HT-29 (cell line): ENCODE measurements at places on chromosomes 2 and 18. TPM values are rescaled to one million over a fixed set of nuclear protein-coding genes. Genes with fewer than 3 reads are reported as not detected.

Gene SERPINB7
- 0.16 TPM in 1 of 2 replicates, not detected in the other for total RNA-seq

GRCh38 chr2:16685340-16685715, 19.7 kb upstream of the CYRIA start:
- no peak for DNase-seq

GRCh38 chr2:147096671-147097070, 748.2 kb upstream of the ACVR2A start:
- DNase-seq, result no peak

Gene AMER3
- total RNA-seq, result not detected in 2 replicates

Gene SP5
- total RNA-seq, result 12.8 and 15.1 TPM in 2 replicates

DNA sequence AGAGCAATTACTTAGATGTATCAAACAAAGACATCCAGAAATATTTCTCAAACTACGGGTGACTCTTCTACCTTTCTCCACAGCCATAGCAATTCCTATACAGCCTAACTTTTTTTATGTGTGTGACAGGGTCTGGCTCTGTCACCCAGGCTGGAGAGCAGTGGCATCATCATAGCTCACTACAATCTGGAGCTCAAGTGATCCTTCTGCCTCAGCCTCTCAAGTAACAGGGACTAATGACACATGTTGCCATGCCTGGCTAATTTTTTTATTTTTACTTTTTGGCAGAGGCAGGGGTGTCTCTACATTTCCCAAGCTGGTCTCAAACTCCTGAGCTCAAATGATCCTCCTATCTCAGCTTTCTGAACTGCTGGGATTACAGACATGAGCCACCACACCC, 328.9 kb upstream of the NT5C1B start:
- DNase-seq, result no peak

DNA sequence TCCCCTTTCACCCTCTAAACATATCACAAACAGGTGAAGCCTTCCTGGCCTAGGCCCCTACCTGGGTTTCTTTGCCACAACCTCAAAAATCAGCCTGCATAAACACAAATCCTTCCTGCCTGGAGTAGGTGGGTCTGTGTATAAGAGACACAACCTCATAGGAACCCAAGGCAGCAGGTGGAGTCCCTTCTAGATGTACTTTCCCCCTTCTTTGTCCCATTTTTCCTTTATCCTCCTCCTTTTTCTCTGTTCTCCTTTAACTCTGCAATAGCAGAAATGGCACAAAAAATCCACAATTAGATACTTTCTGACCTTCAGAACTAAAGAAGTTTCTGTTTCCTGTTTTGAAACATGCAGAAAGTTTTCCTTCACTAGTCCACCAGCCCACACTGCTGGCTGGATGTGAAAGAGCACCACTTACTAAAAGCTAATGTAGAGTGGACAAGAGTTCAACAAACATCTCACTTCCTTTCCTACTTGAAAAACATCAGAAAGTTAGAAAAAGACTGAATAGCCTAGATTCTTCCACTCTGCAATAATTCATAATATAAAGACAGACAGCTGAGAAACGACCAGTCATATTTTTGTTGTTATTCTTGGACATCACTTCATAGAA, 11.2 kb downstream of the SLC40A1 start:
- DNase-seq, result no peak

Gene LRATD1
- total RNA-seq, result 0.69 and 1.1 TPM in 2 replicates

DNA sequence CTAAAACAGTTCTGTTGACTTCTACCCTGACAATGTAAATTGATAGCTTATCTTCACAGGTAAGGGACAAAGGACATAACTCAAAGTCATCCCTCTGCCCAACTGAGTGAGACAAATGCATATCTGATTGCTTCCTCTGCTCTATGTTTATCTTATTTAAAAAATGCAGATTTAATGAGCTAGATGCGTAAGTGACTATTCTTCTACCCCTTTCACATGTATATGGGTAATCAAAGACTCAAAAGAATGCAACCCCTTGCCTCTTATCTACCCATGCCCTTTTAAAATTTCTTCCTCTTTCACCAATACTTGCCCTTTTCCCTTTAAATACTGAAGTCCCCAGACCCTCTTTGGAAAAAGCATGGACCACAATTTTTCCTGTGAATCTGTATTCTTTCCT, 253.4 kb downstream of the WDPCP start:
- DNase-seq, result no peak

GRCh38 chr2:110773401-110773921, 41.1 kb downstream of the ACOXL start:
- DNase-seq, result no peak

DNA sequence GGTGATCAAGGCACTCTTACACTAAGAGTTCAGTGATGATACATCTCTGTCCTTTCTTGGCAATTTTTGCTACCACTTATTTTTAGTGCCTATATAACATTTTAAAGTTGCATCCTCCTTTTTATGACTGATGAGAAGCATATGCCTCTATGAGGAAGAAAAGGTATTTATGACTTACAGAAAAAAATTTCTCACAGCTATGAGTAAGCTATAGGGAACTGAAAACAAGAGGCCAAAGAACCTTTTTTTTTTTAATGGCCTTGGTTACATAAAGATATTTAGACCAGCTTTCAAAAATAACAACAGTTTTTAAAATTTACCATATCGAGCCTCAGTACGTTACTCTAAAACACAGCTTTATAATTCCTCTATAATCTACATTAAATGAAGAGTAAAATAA, 21.3 kb downstream of the MBD5 start:
- no peak for DNase-seq

DNA sequence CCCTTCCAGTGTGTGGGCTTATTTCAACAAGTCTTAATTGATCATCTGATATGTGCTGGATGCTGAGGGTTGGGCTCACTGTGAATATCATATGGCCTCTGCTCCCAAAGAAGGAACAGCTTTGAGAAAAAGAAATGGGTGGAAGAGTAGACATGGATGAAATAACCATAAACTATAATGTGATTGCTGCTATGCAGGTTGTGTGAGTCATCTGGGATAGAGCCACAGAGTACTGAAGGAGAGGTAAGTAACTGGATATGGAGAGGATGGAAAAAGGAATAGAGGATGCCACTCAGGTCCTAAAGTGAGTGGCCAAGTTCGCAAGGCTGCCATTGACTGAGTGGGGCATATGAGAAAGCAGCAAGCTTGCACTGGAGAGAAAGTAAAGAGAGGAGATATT, 8.7 kb upstream of the DSG2 start:
- no peak for DNase-seq

- DNase-seq, result no peak
These were observed 335.1 kb downstream of the METTL4 start for GRCh38 chr18:2236232-2236631.

Gene PLCL1
- 0.08 and 0.13 TPM in 2 replicates for total RNA-seq

DNA sequence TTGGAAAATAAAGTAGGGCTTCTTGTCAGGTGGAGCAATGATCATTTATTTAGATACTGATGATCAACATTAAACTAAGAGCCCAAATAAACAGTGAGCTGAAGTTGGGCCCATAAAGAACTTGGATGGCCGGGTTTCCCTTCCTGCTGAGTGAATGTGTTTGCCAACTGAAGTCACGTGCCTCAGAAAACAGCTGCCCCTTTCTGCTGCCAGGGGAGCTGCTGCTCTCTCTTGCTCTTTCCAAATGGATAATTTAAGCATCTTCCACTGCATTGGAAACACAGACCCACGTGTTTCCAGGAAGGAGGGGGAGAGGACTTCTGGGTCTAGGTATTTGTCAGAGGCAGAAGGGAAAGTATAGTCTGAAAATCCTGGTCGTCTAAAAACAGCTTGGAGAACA, 22.9 kb upstream of the NCKAP5 start:
- DNase-seq, result no peak

Gene PASK
- total RNA-seq, result 13.4 and 15.9 TPM in 2 replicates
